Kidney (tissue), 22 donors: ENCODE measurements at places on chromosomes 1 and 21. TPM values are rescaled to one million over a fixed set of nuclear protein-coding genes. Genes with fewer than 3 reads are reported as not detected.

- no peak for DNase-seq
Observed at GRCh38 chr1:106637566-106637965, 418.9 kb upstream of the PRMT6 start.

DNA sequence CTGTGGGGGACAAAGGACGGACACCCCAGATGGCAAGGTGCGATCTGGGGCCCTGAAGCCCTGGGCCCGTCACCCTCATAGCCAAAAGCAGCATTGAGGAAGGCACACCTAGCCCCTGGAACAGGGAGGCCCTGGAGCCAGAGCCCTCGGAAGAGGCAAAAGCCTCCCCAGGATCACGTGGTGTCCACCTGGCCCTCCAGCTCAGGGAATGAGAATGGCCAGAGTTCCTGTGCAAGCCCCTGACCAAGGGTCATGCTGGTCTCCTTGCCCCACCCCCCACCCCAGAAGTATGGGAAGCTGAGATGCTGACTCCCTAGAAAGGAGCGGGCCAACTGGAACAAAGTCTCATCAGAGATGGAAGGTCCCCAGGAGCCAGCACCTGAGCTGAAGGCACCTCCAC is 1.0 kb upstream of the PDZK1IP1 start:
- DNase-seq = peak; percentile 46

Gene SFN
- polyA plus RNA-seq = 2.9 TPM

Gene INSRR
- polyA plus RNA-seq = 2.4 TPM

Gene FAM177B
- polyA plus RNA-seq = not detected

Gene EPHA8
- polyA plus RNA-seq = not detected
